ENCODE measurements at places on chromosomes 11 and 22. TPM values are rescaled to one million over a fixed set of nuclear protein-coding genes. Genes with fewer than 3 reads are reported as not detected.

Gene DLG2
- total RNA-seq = 27.7 TPM

Gene PLA2G3
- 27.0 TPM for total RNA-seq

Gene RASD2
- not detected for total RNA-seq

Gene C1QTNF4
- 0.35 TPM for total RNA-seq

Gene BRSK2
- total RNA-seq = 1.3 TPM

Gene IGLL1
- total RNA-seq = not detected

Gene ARL2
- 42.5 TPM for total RNA-seq

Gene MRGPRE
- total RNA-seq = 0.50 TPM

Gene FAM180B
- total RNA-seq = not detected

GRCh38 chr11:46675288-46675851 is 25.0 kb downstream of the ARHGAP1 start:
- DNase-seq = no peak

- no peak for DNase-seq
These were observed 424.5 kb downstream of the OPCML start for GRCh38 chr11:133107763-133108162.

DNA sequence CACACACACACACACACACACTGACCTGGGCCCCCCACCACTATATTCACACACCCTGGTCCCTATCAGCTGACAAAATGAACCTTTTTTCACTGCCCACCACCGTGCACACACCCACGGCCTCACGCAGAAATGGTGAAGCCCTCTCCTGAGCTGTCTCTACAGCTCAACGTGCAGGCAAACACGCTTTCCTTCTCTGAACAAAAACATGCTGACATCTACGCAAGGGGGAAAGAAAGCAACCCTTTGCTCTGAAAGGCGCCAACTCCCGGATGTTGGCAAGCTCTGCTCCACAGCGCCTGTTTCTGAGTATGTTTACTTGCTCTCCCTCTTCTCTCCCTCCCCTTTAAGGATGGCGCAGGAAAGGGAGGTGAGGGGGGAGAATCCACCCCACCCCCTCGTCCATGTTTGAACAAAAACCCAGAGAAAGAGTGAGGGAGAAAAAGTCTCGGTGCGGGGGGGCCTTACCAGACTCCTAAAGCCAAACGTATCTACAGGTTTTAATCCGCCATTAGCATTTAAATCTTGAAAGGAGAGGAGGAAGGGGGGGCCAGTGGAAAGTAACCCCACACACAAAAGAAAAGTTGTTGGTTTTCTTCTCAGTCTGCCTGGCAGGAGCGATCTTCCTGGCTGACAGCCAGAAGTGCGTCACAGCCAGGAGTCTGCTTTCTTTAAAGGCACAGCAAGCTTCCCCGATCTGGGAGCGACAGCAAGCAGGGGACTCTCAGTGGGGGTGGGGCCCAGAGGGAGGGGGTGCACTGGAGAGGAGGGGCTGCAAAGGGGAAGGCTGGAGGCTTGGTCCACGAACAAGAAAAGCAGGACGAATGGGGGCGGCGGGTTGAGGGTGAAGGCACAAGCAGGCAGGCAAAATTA is 39.6 kb downstream of the NUMA1 start:
- peak; percentile 32 for DNase-seq

- DNase-seq = no peak
These were observed 36.5 kb downstream of the LRRC74B start for GRCh38 chr22:21082248-21082647.

GRCh38 chr11:1167751-1168231 is 10.0 kb downstream of the MUC5AC start:
- no peak for DNase-seq

GRCh38 chr22:29660021-29660420 is 56.6 kb downstream of the NF2 start:
- DNase-seq = no peak

DNA sequence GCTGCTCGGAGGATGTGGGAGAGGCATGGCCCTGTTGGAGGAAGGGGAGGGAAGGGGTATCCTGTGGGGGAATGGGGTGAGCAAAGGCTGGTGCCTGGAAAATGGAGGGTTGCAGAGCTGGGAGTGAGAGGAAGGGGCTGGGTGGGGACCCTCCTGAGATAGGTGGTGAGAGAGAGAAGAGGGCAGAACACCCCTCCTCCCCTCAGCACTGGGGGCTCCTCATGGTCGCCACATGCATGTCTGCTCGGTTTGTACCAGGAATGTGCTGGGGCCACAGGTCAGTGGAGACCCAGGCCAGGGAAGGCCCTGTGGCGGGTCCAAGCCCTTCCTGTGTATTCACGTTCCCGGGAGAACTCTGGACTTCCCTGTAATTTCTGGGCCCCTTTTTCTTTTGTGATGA is 27.8 kb upstream of the ACR start:
- DNase-seq = no peak

DNA sequence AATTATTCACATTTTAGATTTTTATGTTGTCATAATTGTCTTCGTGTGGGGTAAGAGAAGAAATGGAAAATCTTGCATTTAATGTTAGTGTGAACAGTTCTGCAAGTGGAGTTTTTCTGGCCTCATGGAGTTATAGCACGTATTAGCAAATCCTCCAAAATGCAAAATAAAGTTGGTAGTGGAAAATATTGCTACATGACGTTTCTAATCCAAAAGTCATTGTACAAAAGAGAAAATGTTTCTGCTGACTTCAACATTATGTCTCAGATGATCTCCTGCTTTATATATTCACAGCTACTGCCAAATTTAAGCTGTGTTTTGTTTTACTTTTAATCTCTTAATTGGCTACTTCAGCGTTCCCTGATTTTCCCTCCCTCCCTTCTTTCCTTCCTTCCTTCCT is 1804.0 kb upstream of the RAG2 start:
- DNase-seq = no peak

Data from esophagus squamous epithelium (tissue), 5 donors.